ENCODE measurements at places on chromosomes 12 and 14.
A peak's percentile ranks its signal among the peaks of the same experiment; 100 is the strongest.

DNA sequence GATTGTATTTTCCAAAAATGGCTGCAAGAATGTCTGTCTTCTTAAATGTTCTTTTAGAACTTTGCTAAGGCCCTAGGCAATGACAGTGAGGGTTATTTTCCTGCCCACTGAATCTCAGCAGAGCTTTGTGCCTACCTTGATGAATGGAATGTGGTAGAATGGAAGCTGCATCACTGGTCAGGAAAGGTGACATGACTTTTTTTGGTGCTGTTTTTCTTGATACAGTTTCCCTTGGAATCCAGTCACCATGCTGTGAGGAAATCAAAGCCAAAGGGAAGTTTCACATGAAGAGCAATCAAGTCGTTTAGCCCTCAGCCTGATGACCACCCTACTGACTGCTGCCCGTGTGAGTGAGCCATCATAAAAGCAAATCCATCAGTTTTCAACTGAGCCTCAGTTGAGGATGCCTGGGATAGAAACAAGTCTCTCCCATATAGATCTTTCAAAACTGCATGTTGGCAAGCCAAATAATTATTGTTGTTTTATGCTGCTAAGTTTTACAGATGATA, 886.0 kb upstream of the FBXO33 start:
- no peak for DNase-seq

DNA sequence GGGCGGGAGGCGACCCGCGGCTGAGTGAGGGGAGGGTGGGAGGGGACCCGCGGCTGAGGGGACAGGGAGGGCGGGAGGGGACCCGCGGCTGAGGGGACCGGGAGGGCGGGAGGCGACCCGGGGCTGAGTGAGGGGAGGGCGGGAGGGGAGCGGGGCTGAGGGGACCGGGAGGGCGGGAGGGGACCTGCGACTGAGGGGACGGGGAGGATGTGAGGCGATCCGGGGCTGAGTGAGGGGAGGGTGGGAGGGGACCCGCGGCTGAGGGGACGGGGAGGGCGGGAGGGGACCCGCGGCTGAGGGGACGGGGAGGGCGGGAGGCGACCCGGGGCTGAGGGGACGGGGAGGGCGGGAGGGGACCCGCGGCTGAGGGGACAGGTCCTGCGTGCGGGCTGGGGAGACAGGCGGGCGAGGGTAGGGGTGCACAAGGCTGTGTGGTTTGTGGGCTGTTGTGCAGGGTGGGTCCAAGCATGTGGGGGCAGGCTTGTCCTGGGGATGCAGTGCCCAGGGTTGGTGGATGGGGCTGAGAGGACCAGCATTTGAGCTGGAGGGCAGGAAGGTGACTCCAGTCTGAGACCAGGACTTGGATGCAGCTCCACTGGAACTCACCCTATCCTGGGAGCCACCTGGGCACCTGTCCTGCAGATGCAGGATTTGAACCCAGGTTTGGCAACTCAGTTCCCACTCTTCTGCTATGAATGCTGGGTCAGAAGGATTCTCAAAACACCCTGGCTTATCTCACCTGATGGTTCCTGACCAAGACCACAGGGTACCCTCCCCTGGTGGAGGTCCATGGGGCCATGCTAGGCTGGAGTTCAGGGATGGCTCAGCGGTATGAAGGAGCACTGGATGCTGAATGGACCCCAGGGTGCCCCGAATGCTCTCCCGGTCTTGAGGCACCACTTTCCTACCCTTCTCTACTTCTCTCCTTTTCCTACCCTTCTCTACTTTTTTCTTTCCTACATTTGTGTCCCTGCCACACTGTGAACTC, 9.4 kb downstream of the PLD4 start:
- no peak for DNase-seq

- no peak for DNase-seq
Observed at GRCh38 chr14:54782751-54783659, 119.6 kb downstream of the GCH1 start.

GRCh38 chr14:99420711-99421110, 59.9 kb downstream of the SETD3 start:
- DNase-seq = no peak

DNA sequence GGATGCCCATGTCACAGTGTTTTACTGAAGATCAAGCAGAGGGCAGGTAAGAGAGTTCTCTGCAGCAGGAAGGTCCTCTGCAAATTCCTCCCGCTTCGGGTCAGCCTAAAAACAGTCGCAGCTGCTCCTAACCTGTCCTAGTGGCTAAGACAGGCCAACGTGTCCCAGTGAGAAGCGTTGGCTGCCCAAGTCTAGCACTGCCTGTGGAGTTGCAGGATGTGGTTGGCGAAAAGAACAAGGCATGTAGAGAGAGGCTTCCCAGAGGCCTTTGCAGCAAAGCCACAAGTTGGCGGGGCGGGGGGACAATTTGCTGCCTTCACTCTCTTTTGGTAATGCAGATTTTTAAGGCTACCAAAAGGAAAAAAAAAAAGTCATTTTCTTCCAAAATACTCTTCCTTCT, 340.1 kb downstream of the BCL11B start:
- no peak for DNase-seq

DNA sequence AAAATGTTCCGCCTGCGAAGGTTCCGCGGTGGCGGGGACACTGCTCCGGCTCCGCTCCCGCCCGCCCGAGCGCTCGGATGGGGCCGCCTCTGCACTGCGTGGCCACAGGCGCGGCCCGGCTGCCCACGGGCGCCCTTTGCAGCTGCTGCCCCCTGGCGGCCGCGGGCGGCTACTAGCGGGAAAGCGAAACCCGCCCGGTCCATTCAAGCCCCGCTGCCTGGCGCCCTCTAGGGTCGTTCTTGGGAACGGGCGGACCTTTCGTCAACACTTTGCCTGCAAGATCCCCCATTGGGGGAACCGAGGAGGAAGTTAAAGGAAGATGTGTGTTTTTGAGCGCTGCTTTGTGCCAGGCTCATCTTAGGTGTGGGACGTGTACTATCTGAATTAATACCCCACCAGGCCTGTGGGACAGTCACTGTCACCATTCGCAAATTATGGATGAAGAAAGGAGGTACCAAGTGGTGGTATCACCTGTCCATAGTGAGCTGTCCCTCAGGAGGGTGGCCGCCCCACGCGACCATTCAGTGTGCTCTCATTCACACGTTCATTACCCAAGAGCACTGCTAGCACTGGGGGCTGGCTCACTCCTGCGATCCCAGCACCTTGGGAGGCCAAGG, 19.4 kb downstream of the GPR132 start:
- peak; percentile 85 for DNase-seq

DNA sequence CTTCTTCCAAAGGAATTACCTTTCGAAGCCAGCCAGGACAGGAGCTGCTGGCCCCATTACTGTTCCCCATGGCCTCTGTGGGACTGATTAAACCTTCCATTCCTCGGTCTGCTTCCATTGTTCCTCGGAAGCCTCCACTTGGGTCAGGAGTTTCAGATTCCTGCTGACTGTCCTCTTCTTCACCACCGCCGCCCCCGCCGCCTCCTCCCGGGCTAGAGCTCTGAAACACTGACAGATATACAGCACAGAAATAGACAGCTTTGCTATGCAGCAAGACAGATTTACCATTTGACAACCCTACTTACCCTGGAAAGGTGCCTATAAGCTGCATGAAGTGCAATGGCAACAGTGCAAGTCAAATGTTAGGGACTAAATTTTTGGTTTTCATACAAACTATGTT, 21.8 kb downstream of the ZC2HC1C start:
- no peak for DNase-seq

DNA sequence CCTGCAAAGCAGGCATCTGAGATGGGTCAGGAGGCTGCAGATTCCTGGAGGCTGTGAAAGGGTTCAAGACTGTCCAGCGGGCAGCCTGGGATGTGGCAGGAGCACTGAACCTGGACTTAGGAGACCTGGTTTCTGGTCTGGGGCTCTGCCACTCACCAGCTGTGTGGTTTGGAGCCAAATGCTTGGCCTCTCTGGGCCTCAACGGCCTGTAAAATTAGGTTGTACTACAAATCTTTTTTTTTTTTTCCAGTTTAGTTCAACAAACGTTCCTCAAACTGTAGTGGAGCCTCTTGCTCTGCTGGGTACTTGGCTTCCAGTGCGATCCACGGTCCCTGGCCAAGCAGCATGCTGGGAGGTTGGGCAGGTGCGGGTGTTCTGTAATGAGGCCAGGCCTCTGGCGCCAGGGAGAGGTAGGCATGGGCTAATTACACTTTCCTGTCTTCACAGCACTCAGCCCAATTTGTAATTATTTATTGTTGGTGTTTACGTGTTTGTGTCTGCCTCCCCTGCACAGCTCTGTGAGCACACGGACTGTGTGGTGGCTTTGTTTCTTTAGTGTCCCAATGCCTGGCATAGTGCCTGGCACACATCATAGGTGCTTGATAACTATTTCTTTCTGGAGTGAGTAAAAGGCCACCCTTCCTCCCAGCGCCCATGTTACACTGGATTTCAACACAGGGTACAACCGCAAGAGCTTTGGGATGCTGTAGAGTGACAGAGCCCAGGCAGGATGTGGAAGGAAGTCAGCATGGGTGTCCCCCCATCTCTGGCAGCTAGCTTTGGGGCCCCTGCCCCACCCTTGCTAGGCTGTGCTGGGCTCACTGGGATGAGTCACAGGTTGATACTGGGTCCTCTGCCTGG, 5.8 kb upstream of the KRT80 start:
- peak; percentile 9 for DNase-seq

DNA sequence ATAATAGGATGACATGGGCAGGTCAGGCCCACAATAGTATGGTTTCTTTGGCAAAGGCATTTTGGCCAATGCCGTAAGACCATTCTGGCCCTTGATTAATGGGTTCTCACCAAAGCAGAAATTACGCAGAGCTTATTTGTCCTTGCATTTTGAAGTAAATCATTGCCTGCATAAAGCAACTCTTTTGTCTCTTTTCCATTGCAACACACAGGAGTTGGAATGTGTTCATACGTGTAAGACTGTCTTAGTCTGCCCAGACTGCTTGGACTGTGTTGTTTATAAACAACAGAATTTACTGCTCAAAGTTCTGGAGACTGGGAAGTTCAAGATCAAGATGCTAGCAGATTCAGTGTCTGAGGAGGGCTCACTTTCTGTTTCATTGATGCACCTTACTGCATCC, 102.8 kb upstream of the NPAS3 start:
- no peak for DNase-seq

- DNase-seq = peak; percentile 85
Observed at GRCh38 chr14:21106498-21107282, 5.8 kb downstream of the TMEM253 start.

Measured in hematopoietic multipotent progenitor cell treated with erythropoietin and hydrocortisone succinate and interleukin-3 and kit ligand, for 8 days (in vitro differentiated cells).